ENCODE measurements at places on chromosomes 2 and 18.

DNA sequence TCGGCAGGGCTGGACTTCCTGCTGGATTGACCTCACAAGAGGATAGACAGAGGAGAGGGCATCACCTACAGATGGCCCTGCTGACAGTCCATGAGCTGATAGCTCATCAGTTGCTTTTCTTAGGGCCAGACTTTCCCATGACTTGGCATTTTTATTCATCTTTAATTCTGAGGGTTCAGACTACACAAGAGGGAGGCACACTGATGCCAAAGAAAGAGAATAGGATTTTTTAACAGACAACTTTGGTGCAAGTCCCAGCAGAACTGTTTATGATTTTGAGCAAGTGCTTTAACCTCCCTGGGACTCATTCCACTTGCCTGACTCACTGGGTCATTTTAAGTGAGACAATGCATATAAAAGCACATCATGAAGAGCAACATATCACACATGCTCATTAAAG lies 299.2 kb downstream of the INSIG2 start:
- no peak for DNase-seq

DNA sequence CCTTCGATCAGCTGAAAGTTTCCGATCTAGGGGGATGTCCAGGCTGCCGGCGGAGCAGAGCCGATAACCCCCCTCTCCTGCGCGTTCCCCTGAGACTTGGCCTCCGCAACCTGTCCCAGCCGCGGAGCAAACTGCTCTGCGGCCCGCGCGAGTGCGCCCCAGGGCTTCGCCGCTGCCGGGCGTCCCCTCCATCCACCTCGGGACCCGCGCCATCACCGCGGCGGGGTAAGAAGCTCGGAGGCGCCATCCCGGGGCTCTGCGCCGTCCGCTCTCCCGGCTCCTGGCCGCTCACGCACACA lies 990 bp upstream of the GDF7 start:
- DNase-seq = no peak

DNA sequence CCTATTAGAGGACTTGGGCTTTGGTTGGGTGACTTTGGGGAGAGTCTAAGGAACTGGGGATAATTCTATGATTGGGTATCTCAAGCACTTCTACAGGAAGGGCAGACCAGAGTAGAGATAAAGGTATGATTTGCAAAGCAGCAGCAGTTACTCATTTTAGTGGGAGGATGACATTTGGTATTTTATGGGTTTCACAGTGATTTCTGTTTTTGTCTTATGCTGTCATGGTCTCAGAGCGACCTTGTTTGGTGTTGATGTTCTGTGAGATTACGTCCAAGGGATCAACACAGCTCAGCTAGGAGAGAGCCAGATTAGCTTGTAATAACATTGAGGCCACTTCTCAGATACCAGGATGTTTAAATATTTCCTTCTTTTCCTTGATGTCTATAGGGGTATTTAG lies 18.2 kb downstream of the TTR start:
- DNase-seq = no peak

DNA sequence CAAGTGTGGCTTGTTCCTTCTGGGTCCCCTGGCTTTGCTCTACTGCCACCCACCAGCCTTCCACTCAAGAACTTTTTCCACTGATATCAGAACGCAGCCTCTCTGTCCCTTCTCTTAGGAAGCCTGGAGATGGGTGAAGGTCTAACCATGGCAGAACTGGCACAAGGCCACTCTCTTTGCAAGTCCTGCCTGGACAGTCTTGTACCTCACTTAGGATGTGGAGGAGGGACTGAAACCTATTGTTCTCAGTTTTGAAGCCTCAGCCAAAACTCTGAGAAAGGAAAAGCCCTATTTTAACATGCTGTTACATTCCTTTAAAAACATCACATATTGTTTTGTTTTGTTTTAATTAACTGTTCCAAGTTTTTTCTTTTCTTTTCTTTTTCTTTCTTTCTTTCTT lies 58.9 kb upstream of the NCOA1 start:
- no peak for DNase-seq

- DNase-seq = no peak
Measured at GRCh38 chr18:10370716-10371115, 83.7 kb upstream of the APCDD1 start.

- DNase-seq = no peak
Measured at GRCh38 chr2:181992776-181993175, 7.1 kb downstream of the PPP1R1C start.

GRCh38 chr2:105291981-105292380 lies 37.6 kb downstream of the TGFBRAP1 start:
- no peak for DNase-seq

- DNase-seq = no peak
Measured at GRCh38 chr2:70887550-70888246, 48.0 kb upstream of the ATP6V1B1 start.

DNA sequence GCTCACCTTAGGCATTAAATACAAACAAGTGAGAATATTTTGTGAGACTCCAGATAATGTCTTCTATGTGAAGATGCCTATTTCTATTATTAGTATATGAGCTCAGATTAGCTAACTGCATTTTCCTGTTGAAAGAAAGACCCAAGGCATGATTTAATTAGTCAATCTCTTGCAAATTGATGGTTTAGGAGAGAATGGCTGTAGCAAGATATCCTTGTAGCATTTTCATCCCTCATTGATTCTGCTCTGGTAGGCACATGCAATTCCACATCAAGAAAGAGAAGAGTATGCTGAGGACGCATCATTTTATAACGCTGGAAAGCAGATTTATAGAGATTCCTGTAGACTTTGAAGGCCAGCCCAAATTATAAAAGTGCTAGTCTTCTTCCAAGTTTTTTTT lies 332.0 kb downstream of the SOX11 start:
- no peak for DNase-seq

GRCh38 chr2:228067309-228067708 lies 114.2 kb downstream of the SPHKAP start:
- DNase-seq = no peak

DNA sequence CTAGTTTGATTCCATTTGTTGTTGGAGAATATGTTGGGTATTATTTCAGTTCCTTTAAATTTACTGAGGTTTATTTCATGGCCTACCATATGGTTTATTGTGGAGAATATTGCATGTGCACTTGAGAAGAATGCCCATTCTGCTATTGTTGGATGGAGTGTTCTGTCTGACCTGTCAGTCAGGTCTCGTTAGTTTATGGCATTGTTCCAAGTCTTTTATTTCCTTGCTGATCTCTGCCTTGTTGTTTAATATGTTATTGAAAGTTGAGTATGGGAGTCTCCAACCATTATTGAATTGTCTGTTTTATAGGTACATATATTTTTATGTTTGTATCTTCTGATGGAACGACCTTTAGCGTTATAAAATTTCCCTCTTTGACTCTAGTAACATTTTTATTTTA lies 86.3 kb downstream of the PTPN4 start:
- DNase-seq = no peak

DNA sequence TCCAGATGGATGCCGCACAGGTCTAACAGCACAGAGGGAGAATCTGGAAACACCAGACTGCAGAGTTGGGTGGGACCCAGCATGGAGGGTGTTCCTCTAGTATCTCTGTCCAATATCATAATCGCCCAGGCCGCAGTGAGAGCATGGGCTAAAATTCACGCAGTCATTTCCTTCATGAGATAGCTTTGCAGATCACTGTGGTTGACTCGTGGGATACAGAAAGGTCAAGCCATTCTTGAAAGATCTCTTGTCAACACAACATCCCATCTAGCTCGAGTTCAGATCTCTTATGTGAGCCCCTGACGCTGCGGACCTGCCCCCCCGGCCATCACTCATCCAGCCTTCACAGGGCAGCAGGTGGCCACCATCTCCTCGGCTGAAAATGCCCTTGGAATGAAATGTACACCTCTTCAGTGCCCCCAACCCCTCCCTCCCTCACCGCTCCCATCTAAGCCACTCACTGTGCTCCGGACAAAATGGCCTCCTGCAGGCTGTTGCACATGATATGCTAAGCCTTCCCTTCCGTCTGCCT lies 45.9 kb downstream of the FOSL2 start:
- no peak for DNase-seq

- DNase-seq = no peak
Measured at GRCh38 chr2:218582076-218582475, 13.4 kb downstream of the CNOT9 start.

- no peak for DNase-seq
Measured at GRCh38 chr2:113079131-113079530, 11.4 kb downstream of the IL1F10 start.

- DNase-seq = no peak
Measured at GRCh38 chr2:123840016-123840415, 185.1 kb upstream of the CNTNAP5 start.

DNA sequence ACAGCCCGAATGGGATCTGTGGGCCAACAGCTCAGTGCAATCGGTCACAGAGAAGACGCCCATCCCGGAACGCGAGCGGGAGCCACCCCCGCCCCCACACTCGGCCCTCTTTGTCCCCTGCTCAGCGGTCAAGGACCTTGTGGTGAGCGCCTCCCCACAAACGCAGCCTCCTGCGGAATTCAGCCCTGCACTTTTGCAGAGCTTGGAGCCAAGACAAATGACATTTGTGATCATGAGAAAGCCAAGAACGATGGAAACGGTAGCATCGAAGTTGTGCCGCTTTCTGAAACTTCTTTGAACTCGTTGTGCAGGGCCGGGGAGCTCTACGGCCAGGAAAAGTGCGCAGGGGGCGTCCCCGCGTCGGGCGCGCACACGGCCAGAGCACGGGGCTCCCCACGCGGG lies 6.7 kb upstream of the SALL3 start:
- no peak for DNase-seq

DNA sequence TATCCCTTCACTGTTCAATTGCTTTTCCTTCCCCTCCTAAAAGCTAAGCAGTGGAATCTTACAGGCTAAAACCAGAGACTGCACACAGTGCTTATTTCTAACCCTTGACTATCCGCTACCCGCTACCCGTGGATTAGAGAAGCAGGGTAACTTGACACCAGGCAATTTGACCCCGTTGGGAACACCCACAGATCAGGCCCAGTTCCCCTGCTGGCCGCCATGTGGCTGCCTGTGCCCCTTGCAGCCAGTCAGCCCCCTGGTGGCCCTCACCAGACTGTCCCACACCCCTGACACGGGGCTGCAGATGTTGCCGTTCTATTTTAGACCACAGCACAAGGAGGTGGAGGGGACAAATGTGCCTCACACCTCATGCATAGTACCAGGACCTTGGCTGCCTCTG lies 74.8 kb downstream of the TXNL1 start:
- no peak for DNase-seq

DNA sequence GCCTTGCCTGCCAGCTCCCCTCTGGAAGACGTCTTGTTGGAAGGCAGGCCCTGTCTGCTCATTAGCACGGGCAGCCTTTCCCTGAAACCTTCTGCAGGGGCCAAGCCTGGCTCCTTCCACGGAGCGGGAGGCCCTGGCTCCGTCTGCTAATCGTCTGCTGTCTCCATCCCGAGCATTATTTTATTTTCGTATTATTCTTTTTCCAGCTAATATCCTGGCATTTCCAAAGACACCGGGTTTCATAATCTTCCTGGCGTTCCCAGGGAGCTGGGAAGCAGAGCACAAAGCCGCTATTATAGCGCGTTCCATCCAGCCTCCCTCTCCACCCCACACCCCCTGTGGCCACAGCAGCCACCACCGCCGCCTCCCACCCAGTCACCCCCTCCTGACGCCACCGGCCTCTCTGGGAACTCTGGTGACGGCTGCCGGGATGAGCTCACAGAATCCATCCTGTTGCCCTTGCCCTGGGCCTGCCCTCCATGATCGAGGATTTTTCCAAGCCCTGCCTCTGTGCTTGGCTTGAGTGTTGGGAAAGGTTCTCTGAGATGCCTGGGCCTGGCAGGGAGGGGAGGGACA lies 125.5 kb downstream of the DYSF start:
- DNase-seq = no peak

GRCh38 chr2:113200736-113201490 lies 27.1 kb downstream of the PSD4 start:
- DNase-seq = no peak

- no peak for DNase-seq
Measured at GRCh38 chr2:18213986-18214385, 335.5 kb downstream of the KCNS3 start.

DNA sequence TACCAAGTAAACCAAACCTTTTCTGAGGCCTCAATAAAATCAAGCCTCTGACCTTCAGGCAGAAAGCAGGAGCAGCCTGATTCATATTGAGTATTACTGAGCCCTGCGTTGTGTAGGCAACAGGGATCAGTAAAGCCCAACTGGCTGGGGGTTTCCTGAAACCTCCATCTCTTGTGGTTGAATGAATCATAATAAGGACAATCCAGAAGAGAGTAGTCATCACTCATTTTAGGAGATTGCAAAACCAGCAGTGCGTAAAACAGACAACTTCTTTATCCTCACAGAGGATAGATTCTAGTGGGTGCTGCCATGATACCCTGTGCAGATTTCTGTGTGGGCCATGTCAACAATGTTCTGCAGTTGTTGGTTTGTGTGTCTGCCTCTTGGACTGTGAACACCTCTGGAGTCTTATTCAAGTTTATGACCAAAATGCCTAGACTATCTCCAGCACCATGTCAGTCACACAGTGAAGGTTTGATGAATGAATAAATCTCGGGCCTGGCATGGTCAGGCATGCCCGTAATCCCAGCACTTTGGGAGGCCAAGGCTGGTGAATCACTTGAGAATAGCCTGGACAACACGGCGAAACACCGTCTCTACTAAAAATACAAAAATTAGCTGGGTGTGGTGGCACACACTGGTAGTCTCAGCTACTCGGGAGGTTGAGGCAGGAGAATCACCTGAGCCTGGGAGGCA lies 51.8 kb upstream of the RAB27B start:
- peak; percentile 4 for DNase-seq

DNA sequence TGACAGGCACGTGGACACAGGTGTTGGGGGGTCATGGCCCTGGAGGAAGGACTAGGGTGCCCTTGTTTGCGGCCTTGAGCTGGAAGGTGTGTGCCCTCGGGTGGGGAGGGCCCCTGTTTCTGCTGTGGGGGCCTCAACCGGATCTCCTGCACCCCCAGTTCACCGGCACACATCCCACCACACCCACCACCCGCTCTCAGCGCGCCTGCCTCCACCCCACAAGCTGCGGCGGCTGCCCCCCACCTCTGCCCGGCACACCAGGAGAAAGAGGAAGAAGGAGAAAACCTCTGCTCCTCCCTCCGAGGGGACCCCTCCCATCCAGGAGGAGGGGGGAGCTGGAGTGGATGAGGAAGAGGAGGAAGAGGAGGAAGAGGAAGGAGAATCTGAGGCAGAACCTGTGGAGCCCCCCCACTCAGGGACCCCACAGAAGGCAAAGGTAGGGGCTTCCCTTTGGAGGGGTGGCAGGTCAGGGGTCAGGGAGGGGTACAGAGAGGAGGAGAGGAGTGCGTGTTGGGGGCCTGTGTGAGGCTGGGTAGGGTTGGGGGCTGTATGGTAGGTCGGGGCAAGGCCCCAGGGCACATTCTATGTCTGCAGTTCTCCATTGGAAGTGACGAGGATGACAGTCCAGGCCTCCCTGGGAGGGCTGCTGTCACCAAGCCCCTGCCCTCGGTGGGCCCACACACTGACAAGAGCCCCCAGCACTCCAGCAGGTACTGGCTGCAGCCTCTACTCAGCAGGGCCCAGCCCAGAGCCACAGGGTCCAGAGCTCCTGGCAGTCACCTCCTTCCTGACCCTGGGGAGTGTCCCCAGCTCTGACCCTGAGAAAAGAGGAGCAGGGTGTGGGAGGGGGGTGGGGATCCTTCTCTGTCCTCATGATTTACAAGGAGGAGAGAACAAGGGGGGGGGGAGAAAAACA lies 1.8 kb downstream of the SLC4A3 start:
- DNase-seq = no peak
